ENCODE measurements at places on chromosomes 13 and 19. TPM values are rescaled to one million over a fixed set of nuclear protein-coding genes. Genes with fewer than 3 reads are reported as not detected.

DNA sequence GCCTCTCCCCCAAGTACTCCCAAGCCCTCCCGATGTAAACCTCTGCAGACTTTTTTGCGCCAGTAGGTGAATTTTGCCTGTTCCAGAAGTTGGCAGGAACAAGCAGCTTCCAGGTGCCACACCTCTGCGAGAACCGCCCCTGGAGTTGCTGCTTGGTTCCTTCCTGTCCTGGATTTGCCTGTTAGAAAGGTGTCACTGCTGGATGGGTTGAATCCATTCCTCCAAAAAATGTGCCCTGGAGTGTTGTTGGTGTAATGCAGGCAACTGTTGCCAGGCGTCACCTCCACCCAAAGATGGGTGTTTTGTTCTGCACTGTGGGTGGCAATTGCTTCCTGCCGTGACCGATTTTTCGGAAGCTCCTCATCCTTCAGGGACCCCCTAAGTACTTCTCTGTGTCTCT lies 5.7 kb downstream of the PGPEP1 start:
- H3K4me3 ChIP-seq = no peak overlapping the region
- no peaks in the 10 kb centered on the region for H3K36me3 ChIP-seq
- no peak overlapping the region for H3K27ac ChIP-seq
- DNase-seq = no peak
- no peaks in the 10 kb centered on the region for H3K27me3 ChIP-seq

- peaks cover 70% of the 10 kb centered on the region for H3K36me3 ChIP-seq
- H3K27ac ChIP-seq = peak overlapping the region; percentile 74
Measured at GRCh38 chr13:20782116-20782708, 8.5 kb upstream of the EEF1AKMT1 start.

Gene GPATCH1
- 4.1 TPM for total RNA-seq

DNA sequence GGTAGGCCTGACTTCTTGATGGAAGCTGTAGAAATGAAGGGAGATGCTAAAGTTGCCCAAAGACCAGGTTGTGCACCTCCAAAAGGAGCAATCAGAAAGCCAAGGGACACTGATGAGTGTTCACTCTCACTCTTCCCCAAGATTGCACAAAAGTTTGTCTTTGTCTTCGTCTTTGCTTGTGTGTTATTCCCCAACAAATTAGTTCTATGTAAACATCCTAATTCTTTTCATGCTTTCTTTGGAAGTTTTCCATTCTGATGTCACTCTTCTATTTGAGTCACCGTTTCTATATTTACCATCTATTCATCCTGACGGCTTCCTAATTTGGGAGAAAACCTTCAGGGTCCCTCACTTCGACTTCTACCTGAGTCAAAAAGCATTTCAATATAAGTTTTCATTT lies 3.7 kb upstream of the TMEM272 start:
- no peak overlapping the region for H3K27ac ChIP-seq
- no peaks in the 10 kb centered on the region for H3K36me3 ChIP-seq
- H3K4me1 ChIP-seq = no peaks in the 10 kb centered on the region
- H3K4me3 ChIP-seq = no peak overlapping the region
- peaks cover 5% of the 10 kb centered on the region for H3K27me3 ChIP-seq

DNA sequence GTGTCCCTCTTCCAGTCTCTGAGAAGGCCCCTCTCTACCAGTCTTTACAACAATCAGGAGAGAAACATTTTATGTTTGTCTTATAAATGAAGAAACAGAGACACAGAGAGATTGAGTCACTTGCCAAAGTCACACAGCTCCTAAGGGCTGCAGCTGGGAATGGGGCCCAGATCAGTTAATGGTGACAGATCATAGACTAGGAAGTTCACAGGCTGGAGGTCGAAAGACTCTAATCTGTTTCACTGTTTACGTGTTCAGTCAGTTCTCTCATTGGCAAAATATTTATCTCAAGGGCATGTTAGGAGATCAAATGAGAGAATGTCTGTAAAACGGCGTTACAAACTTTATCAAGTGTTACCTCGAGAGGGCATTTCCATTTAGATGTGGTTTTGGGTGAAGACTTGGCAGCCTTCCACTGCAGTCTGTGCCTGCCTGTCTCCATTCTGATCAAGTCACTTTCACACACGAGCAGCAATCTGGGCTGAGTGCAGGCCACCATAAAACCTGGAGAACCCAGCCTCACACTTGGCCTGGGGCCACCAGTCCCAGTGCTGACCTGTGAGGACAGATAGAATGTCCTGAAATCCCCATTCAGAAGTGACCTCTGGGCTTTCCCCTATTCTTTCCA lies 65.1 kb downstream of the SIAH3 start:
- H3K4me1 ChIP-seq = peaks cover 32% of the 10 kb centered on the region
- H3K36me3 ChIP-seq = no peaks in the 10 kb centered on the region
- DNase-seq = no peak
- H3K27ac ChIP-seq = no peak overlapping the region
- peaks cover 31% of the 10 kb centered on the region for H3K27me3 ChIP-seq

Gene NLRP9
- total RNA-seq = not detected

Gene WDR87
- not detected for total RNA-seq

- peaks cover 2% of the 10 kb centered on the region for H3K36me3 ChIP-seq
- H3K4me1 ChIP-seq = peaks cover 3% of the 10 kb centered on the region
- no peak for DNase-seq
- no peaks in the 10 kb centered on the region for H3K27me3 ChIP-seq
- peak overlapping the region; percentile 60 for H3K27ac ChIP-seq
Measured at GRCh38 chr19:55479451-55480230, 3.2 kb downstream of the ZNF628 start.

Gene ZNF780B
- total RNA-seq = 21.4 TPM

DNA sequence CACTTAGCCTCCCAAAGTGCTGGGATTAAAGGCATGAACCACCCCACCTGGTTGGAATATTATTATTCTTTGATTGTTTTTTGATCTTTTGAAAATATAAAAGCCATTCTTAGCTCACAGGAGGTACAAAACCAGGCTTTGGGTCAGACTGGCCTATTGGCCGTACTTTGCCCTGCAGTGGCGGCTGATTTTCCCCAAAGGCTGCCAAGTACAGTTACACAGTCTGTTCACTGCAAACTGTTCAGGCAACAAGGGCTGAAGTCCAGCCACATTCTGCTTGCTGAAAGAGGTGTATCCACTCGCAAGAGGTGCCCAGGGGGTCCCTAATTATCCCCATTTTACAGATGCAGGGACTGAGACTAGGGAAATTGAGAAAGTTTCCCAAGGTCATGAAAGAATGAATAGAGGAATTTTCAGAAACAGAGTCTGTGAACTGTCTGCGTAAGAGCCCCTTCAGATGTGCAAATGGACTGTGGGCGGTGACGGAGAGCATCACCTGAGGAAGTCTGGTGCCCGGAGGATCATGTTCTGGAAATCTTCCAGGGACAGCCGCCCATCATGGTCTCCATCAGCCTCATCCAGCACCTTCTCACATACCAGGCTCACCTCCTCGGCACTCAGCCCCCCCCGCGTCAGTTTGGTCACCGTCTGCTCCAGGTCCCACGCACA lies 9.0 kb downstream of the CIB3 start:
- H3K4me1 ChIP-seq = no peaks in the 10 kb centered on the region
- no peak overlapping the region for H3K4me3 ChIP-seq
- H3K27ac ChIP-seq = no peak overlapping the region
- H3K27me3 ChIP-seq = no peaks in the 10 kb centered on the region

GRCh38 chr13:100234524-100235136 lies 145.7 kb downstream of the PCCA start:
- H3K4me3 ChIP-seq = no peak overlapping the region
- no peak overlapping the region for H3K27ac ChIP-seq
- H3K4me1 ChIP-seq = peaks cover 8% of the 10 kb centered on the region
- DNase-seq = no peak
- no peaks in the 10 kb centered on the region for H3K36me3 ChIP-seq
- no peaks in the 10 kb centered on the region for H3K27me3 ChIP-seq

DNA sequence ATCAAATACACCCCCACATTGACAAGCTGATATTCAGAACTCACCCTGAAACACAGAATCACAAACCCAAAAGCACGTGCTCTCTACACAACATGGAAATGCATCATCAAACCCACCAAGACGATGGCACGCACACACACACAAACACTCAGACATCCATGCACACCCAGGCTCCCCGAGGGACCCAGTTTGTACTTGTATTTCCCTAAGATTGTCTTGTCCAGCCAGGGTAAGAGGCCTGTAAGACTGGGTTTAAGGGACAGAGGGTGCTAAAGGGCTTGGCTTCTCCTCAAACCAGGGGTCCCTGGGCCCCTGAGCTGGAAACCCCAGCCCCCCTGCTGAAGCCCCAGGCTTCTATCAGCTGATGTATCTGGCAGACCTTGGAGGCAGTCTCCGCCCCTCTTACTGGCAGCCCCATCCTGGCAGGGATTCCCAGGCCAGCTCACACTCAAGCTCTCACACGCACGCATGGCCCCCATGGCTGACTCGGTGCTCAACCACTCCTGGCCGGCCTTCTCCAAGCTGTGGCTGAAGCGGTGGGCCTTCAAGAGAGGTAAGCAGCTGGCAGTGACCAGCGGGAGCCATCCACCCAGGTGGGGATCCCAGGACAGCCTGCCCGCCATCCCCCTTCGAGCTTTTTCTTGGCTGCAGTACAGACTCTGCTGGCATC lies 6.5 kb downstream of the ARHGEF18 start:
- no peaks in the 10 kb centered on the region for H3K27me3 ChIP-seq
- no peak for DNase-seq

Gene SIGLEC6
- not detected for total RNA-seq

- H3K4me1 ChIP-seq = no peaks in the 10 kb centered on the region
- no peak overlapping the region for H3K4me3 ChIP-seq
- H3K27me3 ChIP-seq = no peaks in the 10 kb centered on the region
Measured at GRCh38 chr13:40152145-40152544, 496.7 kb downstream of the COG6 start.

DNA sequence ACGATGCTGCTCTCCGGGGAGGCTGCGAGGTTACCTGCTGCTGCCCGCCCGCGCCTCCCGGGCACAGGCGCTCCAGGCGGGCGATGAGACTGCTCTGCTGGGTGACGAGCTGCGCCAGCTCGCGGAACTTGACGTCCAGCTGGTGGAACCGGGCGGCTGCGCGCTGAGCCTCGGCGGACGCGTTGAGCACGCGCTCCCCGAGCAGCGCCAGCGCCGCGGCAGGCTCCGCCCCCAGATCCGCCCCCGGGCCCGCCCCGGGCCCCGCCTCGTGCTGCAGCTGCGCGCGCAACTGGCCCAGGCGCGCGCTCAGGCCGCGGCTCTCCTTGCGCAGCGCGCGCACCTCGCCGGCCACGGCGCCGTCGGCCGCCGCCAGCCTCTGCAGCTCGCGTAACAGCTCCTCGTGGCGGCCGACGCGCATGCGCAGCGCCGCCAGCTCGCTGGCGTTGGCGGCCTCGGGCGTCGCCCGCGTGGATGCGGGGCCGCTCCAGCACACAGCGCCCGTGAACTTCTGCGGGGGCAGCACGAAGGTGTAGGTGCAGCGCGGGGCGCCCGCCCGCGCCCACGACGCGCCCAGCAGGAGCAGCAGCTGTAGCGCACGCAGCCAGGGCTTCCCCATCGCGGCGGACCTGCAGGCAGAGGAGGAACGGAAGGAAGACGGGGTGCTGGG lies 6.4 kb downstream of the ANGPTL6 start:
- no peak overlapping the region for H3K27ac ChIP-seq
- no peaks in the 10 kb centered on the region for H3K4me1 ChIP-seq
- DNase-seq = peak; percentile 95

Gene TBXA2R
- total RNA-seq = 0.18 TPM
